Stromal cell of bone marrow (primary cell): ENCODE measurements at places on chromosomes 4 and X.

DNA sequence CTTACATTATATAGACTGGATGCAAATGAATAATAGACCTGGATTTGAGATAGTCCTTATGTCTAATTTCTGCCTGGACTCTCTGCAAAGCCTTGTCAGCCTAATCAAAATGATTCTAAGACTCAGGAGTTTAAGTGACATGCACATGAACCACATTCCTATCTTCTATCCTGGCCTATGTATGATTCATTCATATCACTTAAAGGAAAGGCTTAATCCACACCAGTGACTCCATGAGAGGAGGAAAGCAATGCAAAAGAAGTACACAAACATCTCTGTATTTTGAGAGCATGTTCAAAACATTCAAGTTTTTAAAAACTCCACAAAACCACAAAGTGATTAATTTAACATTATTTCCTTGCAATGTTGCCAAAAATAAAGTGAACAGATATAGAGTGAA is 14.6 kb downstream of the AMOT start:
- no peak for DNase-seq

GRCh38 chr4:129583868-129584267 is 487.9 kb downstream of the C4orf33 start:
- peak; percentile 76 for DNase-seq

GRCh38 chrX:63506320-63506719 is 155.2 kb upstream of the SPIN4 start:
- DNase-seq: peak; percentile 13

DNA sequence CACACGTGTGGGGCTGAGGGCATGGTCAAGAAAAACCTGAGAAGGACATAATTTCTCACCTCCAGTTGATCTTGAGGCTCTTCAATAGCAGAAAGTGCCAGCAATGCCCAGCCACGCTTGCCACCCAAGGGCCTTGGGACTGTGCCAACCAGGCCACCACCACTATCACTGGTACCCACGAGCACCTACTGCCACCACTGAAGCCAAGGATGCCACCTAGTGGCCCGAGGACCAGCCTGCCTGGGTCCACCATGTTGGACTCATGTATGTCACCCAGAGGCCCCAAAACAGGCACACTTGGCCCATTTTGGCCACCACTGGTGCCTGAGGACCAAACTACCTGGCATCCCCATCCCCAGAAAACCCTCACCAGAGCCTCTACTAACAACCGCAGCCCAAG is 191.8 kb downstream of the ADAM29 start:
- DNase-seq: no peak

GRCh38 chr4:6714954-6715353 is 1.0 kb upstream of the BLOC1S4 start:
- DNase-seq: no peak

- no peak for DNase-seq
These were observed 29.6 kb downstream of the HERC3 start for GRCh38 chr4:88621763-88622327.

DNA sequence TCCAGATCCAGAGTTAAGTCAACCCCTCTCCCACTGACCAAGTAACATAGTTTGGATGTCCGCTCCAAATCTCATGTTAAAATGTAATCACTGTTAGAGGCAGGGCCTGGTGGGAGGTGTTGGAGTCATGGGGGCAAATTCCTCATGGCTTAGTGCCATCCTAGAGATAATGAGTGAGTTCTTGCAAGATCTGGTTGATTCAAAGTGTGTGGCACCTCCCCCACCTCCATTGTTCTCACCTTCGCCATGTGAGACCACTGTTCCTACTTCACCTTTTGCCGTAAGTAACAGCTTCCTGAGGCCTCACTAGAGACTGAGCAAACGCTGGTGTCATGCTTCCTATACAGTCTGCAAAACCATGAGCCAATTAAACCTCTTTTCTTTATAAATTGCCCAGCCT is 548.8 kb downstream of the INPP4B start:
- no peak for DNase-seq

DNA sequence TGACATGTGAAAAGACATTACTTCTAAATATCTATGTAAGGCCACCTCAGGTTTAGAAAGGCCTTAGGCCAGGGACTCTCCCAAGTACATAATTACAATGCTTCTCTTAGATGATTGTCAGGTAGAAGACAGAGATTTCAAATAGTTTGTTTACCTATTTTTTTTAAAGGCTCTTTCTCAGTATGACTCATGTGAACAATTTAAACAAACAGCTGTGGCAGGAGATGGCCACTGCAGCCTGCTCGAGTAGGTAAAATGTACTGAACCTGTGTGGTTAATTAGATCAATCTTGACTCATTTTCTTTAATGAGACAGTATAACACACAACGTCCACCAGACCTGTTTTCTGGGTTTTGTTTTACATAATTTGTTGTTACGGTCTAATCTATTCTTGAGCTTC is 50.2 kb downstream of the LEF1 start:
- no peak for DNase-seq

DNA sequence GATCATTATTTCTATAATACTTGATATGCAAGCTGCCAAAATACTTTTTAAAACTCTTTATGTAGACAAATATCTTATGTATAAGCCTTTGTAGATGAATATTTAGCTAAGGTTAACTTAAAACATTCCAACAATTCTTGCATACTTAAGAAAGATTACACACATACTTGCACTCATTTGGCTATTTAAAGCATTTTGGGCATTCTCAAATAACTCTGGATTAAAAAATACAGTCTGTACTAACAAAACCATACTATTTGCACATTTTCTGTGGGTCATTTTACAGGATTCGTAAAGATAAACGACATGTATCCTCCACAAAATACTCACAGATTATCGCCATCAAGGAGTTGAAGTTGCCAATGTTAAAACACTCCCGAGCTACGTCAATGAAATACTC is 26.5 kb downstream of the RASGEF1B start:
- no peak for DNase-seq

GRCh38 chrX:68919707-68920106 is 90.9 kb downstream of the EFNB1 start:
- no peak for DNase-seq
